Bronchial epithelial cell (primary cell): ENCODE measurements at places on chromosomes 4 and X.

DNA sequence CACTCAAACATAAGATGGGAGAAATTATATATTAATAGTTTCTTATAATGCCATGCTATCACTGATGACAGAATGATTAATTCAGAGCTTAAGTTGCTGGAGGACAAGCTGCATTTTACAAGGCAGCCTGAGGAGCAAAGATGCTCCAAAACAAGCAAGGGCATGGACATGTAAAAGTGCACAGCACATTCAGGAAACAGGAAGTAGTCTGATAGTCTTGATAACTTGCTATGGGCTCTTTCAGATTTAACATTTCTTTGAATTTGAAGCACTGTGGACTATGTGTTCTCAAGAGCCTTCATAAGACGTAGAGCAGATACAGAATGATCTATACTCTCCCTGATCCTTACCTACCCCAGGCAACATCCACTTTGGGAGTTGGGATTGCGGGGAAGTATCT is 50.0 kb downstream of the AMMECR1 start:
- DNase-seq, result no peak

DNA sequence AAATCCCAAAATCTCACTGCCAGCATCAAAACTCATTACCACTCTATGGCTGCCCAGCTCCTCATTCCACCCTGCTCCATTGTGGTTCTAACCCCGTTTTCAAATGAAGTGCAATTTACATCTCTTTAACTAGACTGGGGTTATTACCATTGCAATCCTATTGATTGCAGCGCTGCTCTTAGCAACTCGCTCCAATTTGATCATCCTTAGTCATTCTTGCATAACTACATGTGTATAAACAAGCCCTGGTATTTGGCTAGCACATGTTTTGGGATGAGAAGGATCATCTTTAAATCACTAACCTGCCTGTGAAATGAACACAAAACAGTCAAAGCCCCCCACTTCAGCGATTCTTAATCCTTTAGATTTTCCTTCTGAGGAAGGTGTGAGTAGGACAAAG is 340.1 kb upstream of the PPARGC1A start:
- peak; percentile 78 for DNase-seq

GRCh38 chrX:23202326-23202725 is 132.3 kb upstream of the PTCHD1 start:
- no peak for DNase-seq

GRCh38 chr4:111781611-111782010 is 363.6 kb upstream of the FAM241A start:
- peak; percentile 66 for DNase-seq

DNA sequence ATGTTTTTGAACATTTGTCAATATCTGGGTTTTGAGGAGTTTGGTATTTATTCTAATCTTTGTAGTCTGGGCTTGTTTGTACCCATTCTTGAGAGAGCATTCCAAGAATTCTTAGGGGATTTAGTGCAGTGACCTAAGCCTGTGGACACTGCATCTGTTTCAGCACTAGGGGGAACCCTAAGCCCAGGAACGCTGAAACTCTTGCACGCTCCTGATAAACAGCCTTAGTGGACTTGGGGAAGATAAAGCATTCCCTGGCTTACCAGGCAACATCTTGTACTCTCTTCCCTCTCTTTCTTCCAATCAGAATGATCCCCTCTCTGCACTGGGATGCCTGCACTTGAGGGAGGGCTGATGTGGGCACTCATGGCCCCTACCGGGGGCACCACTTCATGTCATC is 654.9 kb upstream of the HTR2C start:
- DNase-seq, result peak; percentile 39

GRCh38 chrX:13732246-13733067 is 2.0 kb downstream of the TRAPPC2 start:
- no peak for DNase-seq

DNA sequence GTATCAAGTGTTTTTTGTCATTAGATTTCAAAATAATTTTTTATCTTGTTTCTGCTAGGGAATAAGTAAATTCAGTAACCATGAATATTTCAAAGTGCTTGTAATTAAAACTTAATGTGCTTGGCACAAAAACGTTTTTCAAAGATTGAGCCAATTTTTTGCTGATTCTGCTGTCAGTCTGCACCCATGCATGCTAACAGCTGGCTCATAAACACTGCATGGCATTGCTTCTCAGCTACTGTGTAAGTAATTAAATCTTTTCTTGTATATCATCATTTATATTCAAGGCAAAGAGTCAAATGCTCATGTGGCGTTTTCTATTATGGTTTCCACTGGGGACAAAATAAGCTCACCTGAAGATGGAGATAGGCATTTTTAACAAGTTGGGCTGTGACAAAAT is 66.8 kb upstream of the SPANXN2 start:
- DNase-seq, result no peak

GRCh38 chrX:67288156-67288555 is 255.7 kb upstream of the AR start:
- no peak for DNase-seq

DNA sequence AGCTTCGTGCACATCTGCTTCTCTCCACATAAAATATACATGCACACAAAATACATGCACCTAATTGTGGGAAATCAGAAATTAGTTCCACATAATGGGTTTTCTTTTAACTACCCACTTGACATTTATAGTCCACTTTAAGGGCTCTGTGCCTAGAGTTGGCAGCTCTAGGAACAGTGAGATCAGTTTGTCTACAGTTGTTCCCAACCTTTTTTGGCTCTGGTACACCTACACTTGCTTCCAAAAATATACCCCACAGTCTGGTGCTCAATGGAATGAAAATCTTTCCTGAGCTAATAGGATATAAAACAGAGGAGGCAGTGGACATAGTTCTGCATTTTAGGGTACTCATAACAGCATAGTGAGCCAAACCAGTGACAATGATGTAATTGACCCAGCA is 36.1 kb downstream of the HDAC8 start:
- no peak for DNase-seq

GRCh38 chrX:110036162-110037033 is 33.5 kb downstream of the TMEM164 start:
- DNase-seq, result no peak
